GM12892 (cell line): ENCODE measurements at places on chromosomes 3 and 15.

- no peak for DNase-seq
Measured at GRCh38 chr3:168889666-168890065, 773.8 kb downstream of the MECOM start.

GRCh38 chr15:78242128-78242527 is 7.8 kb upstream of the ACSBG1 start:
- no peak for DNase-seq

GRCh38 chr3:41148478-41148877 is 50.8 kb upstream of the CTNNB1 start:
- no peak for DNase-seq

- DNase-seq: no peak
Measured at GRCh38 chr3:196388956-196389355, 43.3 kb downstream of the UBXN7 start.

DNA sequence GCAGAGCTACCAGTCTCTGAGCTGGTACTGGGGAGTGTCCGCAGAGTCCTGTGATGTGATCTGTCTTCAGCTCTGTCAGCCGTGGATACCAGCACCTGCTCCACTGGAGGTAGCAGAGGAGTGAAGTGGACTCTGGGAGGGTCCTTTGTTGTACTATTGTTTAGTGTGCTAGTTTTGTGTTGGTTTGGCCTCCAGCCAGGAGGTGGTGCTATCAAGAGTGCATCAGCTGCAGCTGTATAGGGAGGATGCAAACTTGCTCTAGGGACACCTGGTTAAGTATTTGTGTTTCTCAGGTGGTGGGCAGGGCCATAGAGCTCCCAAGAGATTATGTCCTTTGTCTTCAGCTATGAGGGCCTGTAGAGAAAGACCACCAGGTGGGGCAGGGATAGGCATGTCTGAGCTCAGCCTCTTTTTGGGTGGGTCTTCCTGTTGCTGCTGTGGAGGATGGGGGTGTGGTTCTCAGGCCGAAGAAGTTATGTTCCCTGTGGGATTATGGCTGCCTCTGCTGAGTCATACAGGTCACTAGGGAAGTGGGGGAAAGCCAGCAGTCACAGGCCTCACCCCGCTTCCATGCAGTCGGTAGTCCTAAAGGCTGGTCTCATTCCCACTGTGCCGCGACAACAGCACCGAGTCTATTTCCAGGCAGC is 443.2 kb upstream of the TBL1XR1 start:
- no peak for DNase-seq

DNA sequence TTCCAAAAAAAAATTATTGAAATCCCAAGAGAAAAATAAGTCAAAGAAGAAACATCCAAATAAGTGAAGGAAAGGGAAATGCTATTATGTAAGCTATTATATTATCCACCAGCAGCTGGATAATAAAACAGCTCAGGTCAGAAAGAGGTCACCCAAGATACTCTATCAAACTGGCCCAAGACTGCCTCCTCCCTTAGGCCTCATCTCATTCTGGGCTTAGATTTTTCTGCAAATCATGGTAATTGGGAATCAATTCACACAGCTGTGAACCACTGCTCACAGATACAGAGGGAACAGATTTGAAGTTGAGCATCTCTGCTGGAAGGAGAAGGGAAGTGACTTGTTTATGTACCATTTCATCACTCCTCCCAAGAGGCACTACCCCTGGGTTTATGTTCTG is 294.6 kb upstream of the DPPA4 start:
- DNase-seq: no peak

- no peak for DNase-seq
Measured at GRCh38 chr3:74614107-74614967, at the start of gene CNTN3. Gene CNTN3, minus strand, starts transcription at chr3:74614659. Its CDS starts 93,547 bp downstream, at chr3:74521112.

DNA sequence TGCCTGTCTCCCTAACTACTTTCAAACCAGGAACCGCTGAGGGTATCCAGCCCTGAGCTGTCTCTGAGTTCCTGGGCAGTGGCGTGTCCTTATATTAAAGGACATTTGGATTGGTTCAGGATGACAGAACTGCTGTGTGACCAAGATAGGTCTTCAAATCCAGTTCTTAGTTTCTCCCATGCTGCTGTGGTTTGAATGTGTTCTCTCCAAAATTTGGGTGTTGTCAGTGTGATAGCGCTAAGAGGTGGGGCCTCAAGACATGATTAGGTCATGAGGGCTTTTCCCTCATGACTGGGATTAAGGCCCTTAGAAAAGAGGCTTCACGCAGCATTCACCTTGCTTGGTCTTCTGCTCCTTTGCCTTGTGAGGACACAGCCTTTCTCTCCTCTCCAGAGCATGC is 376.5 kb upstream of the TPM1 start:
- no peak for DNase-seq

DNA sequence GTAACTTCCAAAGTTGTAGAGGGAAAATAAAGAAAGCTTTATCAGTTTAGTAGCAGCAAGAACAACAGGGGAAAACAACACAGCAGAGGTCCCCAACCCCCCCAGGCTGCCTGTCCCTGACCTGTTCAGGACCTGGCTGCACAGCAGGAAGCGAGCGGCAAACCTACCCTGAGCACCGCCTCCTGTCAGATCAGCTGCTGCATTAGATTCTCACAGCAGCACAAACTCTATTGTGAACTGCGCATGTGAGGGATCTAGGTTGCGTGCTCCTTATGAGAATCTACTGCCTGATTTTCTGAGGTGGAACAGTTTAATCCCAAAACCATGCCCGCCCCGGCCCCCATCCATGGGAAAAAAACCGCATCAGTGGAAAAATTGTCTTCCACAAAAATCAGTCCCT is 40.3 kb downstream of the USP50 start:
- DNase-seq: no peak

DNA sequence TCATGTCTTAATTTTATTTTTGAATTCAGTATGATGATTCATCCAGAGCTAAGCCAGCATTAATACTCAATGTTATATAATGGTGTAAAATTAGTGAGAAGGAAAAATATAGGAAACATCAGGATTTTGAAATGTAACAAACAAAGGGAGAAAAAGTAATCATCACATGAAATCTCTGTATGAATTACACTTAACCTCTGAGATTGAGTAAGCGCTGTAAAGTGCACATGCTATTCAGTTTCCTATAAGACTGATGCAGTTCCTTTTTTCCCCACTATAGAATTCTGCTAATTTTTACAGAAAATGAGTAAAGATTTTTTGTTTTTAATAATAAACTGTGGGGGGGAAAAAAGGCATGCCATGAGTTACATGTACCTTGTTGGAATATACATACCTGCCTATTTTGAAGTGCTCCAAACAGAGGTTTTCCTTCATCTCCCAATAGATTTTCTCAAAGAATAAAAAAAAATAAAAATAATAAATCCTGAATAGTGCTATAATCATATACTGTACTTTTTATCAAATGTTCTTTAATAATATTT is 64.0 kb upstream of the TTBK2 start:
- DNase-seq: no peak

DNA sequence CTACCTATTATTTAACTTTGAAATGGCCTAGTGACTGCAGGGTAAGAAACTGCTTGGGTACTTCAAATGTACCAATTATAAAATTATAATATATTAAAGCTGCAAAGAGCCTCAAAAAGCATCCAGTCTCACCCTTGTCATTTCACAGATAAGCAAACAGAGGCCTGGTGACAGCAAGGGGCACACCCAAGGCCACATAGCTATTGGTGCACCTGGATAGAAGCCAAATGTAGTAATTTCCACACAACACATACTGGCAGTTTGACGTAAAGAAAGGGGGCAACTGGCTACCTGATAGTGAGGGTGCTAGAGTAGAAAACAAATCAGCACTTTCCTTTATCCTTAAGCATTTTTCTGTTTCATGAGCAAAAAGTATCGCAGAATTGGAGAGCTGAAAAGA is 51.1 kb downstream of the IFT57 start:
- DNase-seq: no peak

GRCh38 chr3:33491721-33492120 is 51.5 kb upstream of the UBP1 start:
- no peak for DNase-seq

DNA sequence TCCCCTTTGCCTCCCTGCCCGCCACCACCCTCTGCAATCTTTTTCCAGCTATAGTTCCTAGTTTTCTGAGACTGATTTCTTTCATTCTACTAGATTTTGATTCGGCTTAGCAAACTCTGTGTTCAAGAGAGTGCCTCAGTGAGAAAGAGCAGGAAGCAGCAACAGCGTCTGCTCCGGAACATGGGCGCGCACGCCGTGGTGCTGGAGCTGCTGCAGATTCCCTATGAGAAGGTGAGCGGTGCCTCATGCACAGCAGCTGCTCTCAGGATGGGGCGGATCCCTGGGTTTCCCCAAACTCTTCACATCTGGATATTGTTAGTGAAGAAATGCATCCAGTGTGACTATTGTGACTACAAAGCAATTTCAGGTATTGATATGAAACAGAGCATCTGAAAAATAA is 191.8 kb downstream of the ITPR1 start:
- DNase-seq: no peak

DNA sequence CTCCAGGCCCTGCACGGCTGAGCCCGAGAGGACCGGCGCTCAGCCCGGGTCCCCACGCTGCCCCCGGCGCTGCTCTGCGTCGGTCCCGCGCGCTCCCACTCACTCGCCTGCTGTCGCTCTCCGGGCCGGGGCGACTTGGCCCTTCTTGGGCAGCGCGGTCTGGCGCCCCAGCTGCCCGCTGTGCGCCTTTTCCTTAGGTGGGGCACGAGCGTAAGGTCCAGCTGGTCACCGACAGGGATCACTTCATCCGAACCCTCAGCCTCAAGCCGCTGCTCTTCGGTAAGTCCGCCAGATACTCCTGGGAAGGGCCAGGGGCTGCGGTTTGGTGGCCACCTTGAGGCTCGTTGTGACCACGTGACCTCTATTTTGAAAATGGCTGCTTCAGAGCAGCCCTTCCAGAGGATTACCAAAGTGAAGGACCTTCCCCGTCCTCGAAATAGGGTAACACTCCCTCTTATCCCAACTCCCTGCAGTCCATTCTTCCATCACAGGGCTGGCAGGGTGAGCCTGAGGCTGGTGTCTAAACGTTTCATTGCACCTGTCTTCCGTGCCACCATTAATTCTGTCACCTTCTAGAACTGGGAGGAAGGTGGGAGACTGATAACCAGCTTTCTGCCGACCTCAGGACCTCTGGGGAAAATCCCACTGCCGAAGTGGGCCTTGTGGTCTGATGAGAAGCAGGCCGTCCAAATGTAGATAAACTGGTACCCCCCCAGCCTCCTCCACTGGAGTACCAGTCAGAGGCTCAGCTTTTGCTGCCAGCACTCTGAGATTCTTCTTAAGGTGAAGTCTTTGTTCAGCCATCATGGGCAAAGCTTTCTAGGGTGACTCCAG is 812 bp downstream of the P4HTM start:
- DNase-seq: no peak

DNA sequence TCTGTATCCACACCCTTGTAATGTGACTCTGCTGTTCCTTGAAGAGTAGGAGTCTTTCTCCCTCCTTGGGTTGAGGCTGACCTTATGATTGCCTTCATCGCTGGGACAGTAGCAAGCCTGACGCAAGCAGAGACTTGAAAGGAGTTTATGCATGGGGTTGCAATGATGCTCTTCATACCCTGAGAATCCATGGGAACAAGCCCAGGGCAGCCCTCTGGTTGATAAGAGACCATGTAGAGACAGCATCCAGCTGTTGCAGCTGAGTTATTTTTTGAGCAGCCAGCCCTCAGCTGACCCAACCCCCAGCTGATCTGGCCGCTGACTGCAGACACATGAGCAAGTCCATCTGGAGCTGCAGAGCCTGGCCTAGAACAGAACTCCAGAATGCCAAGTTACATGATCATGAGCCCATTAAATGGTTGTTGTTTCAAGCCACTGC is 60.6 kb upstream of the ARNT2 start:
- DNase-seq: no peak

DNA sequence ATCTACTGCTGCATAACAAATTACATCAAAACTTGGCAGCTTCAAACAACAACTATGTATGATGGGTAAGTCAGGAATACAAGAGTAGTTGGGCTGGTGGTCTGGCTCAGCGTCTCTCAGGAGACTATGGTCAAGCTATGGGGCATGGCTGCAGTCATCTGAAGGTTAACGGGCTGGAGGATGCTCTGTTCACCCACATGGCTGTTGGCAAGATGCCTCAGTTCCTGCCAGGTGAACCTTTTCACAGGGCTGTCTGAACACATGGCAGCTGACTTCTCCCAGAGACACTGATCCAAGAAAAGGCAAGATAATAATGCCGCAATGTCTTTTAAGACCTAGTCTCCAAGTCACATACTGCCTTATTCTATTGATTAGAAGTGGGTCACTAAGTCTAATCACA is 63.7 kb downstream of the GPR176 start:
- DNase-seq: no peak

GRCh38 chr3:52882377-52882776 is 15.0 kb downstream of the STIMATE start:
- DNase-seq: no peak

DNA sequence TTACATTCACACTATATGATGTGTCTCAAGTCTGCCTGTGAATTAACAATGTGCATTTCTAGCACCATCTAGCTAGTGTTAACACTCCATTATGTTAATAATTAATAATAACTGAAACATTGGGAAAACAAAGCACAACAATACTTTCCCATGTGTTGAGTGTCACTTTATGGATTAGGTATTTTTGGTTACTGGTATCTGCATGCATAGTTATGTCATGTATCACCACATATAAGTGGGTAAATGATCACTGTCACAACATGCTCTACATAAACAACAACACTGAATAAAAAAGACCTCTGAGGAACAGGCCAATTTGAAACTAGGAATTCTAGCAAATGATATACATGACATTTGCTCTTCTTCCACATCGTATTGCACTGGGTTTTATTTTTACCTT is 74.7 kb downstream of the MLH1 start:
- no peak for DNase-seq

DNA sequence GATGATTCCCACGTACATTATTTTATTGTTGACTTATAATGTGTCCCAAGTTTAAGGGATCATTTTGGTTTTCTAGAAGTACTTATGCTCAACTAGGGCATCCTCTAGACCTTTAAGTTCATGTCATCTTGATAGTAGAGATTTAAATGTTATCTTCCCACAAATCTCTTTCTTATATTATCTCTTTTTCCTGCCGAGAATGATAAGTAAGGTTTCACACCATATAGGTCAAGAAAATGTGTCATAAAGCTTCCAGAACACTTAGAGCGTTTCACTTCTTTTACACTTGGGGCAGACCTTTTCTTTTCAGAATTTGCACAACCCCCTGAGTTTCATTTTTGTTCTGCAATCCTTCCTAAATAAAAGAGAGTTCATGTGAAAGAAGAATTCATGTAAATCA is 142.0 kb upstream of the CBLB start:
- DNase-seq: no peak
